ENCODE measurements at places on chromosomes 7 and 10.

DNA sequence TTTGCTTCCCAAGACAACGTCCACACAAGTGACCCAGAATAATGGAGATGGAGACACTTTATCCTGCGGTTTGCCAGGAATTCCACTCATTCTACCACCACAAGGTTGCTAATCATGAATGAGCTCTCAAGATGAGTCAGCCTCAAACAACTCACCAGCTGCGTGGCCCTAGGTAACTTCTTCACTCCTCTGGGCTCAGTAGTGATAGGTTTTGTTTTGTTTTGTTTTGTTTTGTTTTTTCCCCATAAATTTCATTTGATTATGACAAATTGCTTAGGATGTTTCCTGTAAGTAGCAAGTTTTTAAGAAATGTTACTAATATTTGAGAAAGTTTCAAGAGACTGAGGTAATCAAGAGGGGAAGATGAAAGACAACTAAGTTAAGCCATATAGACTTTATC is 286.8 kb downstream of the PARD3 start:
- no peak for DNase-seq

GRCh38 chr7:144565586-144565985 is 162.1 kb upstream of the NOBOX start:
- DNase-seq: no peak

GRCh38 chr7:93156884-93157283 is 8.7 kb upstream of the SAMD9L start:
- no peak for DNase-seq

- DNase-seq: no peak
Observed at GRCh38 chr10:19579761-19580545, 236.3 kb upstream of the PLXDC2 start.

GRCh38 chr7:107596881-107597581 is 17.0 kb downstream of the BCAP29 start:
- DNase-seq: no peak

DNA sequence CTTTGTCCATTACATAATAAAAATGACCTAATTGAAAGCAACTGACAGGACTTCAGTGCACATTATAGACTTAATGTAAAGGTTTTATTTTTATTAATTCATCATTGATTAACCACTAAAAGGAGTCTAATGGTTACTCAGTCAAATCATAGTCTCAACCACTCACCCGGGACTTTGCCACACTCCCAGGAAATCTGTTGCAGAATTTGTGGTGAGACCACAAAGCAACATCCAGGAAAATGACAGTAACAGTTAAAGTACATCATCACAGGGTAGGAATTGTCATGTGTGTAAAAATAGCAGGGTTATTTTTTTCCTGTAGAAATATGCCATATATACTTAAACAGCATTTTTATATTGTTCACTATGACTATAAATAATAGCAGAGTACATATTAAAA is 6.3 kb upstream of the HGF start:
- no peak for DNase-seq

GRCh38 chr7:44148961-44149536 is 7.9 kb upstream of the MYL7 start:
- DNase-seq: no peak
